ENCODE measurements at places on chromosomes 3 and 15.

GRCh38 chr3:196976941-196977340, 8.3 kb upstream of the PIGZ start:
- DNase-seq: peak; percentile 1
- H3K4me3 ChIP-seq: no peak overlapping the region
- no peak overlapping the region for H3K27ac ChIP-seq

DNA sequence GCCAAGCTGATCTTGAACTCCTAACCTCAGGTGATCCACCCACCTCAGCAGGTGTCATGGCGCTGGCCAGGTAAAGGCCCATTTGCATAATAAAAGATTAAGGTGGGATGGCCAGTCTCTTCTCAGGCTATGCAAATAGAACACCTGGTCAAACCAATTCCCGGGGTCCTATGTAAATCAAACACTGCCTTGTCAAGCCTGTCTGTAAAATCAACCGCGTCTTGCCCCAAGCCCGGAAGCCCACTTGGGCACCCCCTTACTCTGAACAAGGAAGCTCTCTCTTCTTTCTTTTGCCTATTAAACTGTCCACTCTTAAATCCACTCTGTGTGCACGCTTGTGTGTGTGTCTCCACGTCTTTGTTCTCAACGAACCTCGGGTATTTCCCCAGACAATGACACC, 13.0 kb upstream of the POC1A start:
- H3K36me3 ChIP-seq: no peaks in the 10 kb centered on the region
- H3K4me3 ChIP-seq: no peak overlapping the region
- H3K27ac ChIP-seq: no peak overlapping the region
- H3K27me3 ChIP-seq: no peaks in the 10 kb centered on the region
- no peak for DNase-seq

DNA sequence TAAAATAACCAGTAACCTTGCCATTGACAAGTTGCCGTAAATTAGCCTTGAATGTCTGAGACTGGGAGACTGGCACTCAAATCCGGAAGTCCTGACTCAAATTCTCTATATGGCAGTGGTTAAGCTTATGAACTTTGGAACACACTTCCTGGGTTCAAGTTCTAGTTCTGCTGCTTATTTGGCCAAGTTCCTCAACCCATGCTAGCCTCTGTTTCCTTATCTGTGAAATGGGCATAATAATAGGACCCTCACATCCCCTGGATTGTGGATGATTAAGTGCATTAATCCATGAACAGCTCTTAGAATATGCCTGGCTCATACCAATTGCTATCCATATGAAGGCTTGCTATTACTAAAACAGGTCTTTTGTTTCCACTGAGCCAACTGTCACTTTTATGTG, 311.5 kb downstream of the EDEM1 start:
- no peaks in the 10 kb centered on the region for H3K27me3 ChIP-seq
- no peak overlapping the region for H3K4me3 ChIP-seq
- no peaks in the 10 kb centered on the region for H3K4me1 ChIP-seq
- no peak overlapping the region for H3K27ac ChIP-seq
- no peaks in the 10 kb centered on the region for H3K36me3 ChIP-seq

GRCh38 chr15:63698692-63699091, 101.5 kb downstream of the FBXL22 start:
- H3K4me1 ChIP-seq: peaks cover 4% of the 10 kb centered on the region
- H3K4me3 ChIP-seq: no peak overlapping the region
- H3K36me3 ChIP-seq: peaks cover 40% of the 10 kb centered on the region
- DNase-seq: no peak
- H3K27ac ChIP-seq: no peak overlapping the region

GRCh38 chr15:31457161-31457560, 130.5 kb downstream of the KLF13 start:
- no peak for DNase-seq
- H3K4me3 ChIP-seq: no peak overlapping the region
- peaks cover 9% of the 10 kb centered on the region for H3K4me1 ChIP-seq
- H3K27ac ChIP-seq: no peak overlapping the region

GRCh38 chr3:152232001-152232400, 36.7 kb upstream of the MBNL1 start:
- no peak overlapping the region for H3K27ac ChIP-seq
- DNase-seq: no peak
- H3K27me3 ChIP-seq: no peaks in the 10 kb centered on the region
- no peak overlapping the region for H3K4me3 ChIP-seq

DNA sequence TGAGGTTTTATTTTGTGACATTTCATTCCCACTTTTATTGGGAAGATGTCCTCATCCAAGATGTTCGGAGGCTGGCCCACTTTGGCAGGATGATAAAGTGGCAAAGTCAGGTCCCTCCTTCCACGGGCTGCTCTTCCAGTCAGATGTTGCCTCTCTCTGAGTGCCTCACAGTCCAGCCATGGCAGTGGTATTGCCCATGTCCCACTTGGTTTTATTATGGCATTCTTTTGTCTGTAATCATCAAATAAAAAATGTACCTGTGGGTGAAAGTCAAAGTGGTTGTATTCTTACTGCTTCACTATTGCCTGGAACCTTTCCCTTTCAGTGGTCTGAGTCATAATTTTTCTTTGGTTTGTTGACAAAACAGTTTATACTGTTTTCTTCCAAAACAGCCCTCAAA, 20.2 kb downstream of the ARNT2 start:
- H3K27me3 ChIP-seq: no peaks in the 10 kb centered on the region
- H3K36me3 ChIP-seq: no peaks in the 10 kb centered on the region
- no peaks in the 10 kb centered on the region for H3K4me1 ChIP-seq
- no peak for DNase-seq

DNA sequence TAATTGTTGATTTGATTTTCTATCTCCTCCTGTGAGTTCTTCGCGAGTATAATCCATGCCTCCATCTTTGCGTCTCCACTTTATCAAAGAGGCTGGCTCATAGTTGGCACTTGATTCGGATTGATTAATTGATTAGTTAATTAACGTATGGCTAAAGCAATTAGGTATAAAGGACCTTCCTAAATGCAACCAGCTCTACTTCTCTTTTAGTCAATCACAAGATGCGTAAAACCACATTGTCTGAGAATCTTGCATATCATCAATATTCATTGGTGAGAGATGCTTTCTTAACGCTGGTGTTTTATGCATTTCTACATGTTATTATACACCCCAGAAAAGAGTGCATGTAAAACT, 56.4 kb upstream of the NR2F2 start:
- peaks cover 18% of the 10 kb centered on the region for H3K36me3 ChIP-seq
- no peaks in the 10 kb centered on the region for H3K27me3 ChIP-seq
- no peak overlapping the region for H3K27ac ChIP-seq
- H3K4me1 ChIP-seq: no peaks in the 10 kb centered on the region
- DNase-seq: no peak

- no peaks in the 10 kb centered on the region for H3K27me3 ChIP-seq
- H3K4me3 ChIP-seq: no peak overlapping the region
- H3K36me3 ChIP-seq: no peaks in the 10 kb centered on the region
- H3K4me1 ChIP-seq: no peaks in the 10 kb centered on the region
- H3K27ac ChIP-seq: no peak overlapping the region
These were observed 456.3 kb upstream of the ARRDC4 start for GRCh38 chr15:97504031-97504792.

- no peak overlapping the region for H3K27ac ChIP-seq
- no peaks in the 10 kb centered on the region for H3K36me3 ChIP-seq
- H3K4me3 ChIP-seq: no peak overlapping the region
These were observed 8.9 kb downstream of the ABI3BP start for GRCh38 chr3:100984308-100984707.

DNA sequence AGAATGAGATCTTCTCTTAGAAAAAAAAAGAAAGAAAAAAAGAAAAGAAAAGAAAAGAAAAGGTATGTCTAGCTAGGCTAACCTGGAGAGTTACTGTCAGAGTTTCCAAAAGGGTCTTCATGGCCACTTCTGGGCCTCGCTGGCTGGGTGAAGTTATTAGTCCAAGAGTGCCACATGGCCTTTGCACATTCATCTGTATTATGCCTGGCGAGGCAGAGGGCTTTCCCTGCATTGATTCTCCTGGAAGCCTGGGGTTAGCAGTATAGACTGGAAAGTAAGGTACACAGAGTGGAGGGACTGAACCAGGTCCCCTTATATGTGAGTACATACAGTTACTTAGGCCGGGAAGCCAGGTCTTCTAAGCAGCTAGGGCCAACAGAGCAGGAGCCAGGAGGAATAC, 54.8 kb upstream of the CGNL1 start:
- no peak overlapping the region for H3K4me3 ChIP-seq
- H3K4me1 ChIP-seq: no peaks in the 10 kb centered on the region
- no peak overlapping the region for H3K27ac ChIP-seq
- H3K36me3 ChIP-seq: no peaks in the 10 kb centered on the region

DNA sequence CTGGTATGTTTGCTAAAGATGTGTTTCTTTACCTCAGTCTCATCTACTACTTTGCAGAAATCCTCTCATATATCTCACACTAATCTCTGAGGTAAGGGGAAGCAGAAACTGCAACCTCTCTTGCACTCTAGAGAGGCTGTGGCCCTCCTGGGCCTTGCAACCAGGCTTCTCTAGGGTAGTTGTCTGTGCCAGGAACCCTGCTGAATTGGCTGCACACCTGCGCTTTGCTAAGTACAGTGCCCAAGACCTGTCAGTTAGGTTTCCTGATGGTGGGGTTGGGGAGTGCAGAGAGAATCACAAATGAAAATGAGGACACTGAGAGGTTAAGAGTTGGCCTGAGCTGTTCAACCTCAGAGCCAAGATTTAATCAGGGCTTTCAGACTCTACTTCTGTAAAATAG, 117.2 kb upstream of the PLXNA1 start:
- H3K36me3 ChIP-seq: no peaks in the 10 kb centered on the region
- H3K4me1 ChIP-seq: no peaks in the 10 kb centered on the region
- H3K4me3 ChIP-seq: no peak overlapping the region
- no peak for DNase-seq
- no peak overlapping the region for H3K27ac ChIP-seq
- no peaks in the 10 kb centered on the region for H3K27me3 ChIP-seq
